NCI-H748 treated with DMSO at 0.1 percent for 48 hours (cell line): ENCODE measurements at places on chromosomes 4 and X.

- peak; percentile 4 for DNase-seq
Observed at GRCh38 chr4:87985097-87985886, 9.8 kb downstream of the SPP1 start.

- no peak for DNase-seq
Observed at GRCh38 chr4:40454816-40455215, 119.7 kb downstream of the CHRNA9 start.

DNA sequence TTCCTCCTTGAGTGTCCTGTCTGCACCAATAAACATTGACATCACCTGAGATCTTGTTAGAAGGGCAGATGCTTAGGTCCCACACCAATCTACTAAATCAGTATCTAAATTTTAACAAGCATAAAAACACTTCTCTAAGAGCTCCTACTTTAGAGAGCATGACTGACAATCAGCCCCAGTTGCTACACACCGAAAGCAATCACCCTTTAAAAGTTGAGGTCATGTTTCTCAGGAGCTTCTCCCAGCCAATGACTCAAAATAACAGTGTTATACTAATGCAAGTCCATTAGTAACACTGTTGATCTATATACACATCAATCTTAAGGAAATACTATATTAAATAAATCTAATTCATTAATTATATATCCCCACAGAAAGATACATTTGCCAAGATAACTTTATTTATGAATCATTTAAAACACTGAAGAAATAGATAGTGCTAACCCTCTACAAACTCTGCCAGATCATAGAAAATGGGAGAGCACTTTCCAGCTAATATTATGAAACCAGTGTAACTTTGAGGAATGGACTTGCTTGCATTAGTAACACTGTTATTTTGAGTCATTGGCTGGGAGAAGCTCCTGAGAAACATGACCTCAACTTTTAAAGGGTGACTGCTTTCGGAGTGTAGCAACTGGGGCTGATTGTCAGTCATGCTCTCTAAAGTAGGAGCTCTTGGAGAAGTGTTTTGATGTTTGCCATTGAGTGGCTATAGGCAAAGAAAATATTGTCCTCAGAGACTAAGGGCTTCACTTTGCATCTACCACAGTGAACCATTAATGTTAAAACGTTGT lies 109.8 kb upstream of the HDX start:
- no peak for DNase-seq

GRCh38 chrX:107787827-107788226 lies 10.3 kb downstream of the NCBP2L start:
- DNase-seq, result no peak

DNA sequence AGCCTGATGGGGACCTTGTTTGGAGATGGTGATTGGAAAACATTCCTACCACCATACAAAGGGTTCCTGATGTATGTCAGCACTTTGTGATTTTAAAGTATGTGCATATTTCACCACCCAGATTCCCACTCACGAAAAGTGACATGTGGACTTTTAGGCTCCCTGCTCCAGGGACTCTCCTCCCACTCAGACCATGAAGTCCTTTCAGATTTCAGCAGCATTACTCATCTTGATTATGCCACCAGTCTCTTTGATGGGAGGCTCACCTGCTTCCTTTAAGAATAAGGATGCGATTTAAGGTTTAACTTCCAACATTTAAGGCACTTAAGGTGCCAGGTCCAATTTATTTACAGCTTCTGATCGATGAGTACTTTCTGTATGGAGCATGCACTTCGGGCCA lies 204.4 kb downstream of the PPARGC1A start:
- DNase-seq, result no peak

DNA sequence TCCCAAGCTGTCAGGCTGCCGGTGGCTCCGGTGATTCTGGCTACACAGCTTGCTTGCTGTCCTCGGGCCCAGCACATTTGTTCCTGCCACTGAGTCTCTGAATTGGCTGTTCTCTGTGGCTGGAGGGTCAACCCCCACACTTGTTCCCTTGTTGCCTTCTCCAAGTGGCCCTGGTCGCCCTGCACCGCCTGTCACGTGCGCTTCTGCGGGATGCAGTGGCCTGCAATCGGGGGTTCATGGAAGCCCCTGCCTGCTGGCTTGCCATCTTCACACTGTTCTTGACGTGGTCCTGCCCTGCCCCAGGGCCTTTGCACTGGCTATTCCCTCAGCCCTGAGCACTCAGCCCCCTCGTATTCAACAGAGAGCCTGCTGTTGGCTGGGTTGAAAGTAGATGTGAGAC lies 8.1 kb downstream of the CLCN4 start:
- no peak for DNase-seq

- peak; percentile 87 for DNase-seq
Observed at GRCh38 chr4:165398570-165398969, 19.8 kb downstream of the CPE start.

DNA sequence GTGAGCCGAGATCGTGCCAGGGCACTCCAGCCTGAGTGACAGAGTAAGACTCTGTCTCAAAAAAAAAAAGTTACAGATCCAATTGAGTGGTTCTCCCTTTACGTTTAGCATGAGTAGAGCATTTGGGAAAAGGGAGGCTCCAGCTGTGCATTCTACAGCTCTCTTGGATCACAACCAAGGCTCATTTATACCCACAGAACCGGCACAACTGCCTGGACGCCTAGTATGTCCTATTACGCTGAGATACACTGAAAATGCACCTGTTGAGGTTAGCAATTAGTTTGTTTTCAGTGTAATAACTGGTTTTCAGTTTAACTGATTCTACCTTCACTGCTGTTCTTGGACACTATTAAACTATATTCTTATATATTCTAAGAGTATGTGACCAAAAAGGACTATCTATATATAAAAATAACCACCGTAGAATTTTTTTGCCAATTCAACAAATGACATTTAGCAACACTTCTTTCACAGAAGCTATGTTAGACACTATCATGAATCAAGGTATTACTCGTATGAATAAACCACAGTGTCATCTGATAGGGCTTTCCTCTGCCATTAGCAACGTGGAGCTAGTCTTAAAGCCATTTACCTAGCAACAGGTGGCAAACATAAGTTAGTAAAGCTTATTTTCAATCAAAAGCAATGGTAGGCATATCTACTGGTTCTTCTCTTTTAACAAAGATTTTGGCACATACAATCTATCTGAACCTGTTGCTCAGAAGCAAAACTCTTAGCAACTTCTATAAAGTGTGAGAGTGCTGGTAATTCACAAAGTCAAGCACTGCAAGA lies 3.6 kb downstream of the OTUD4 start:
- DNase-seq, result no peak

DNA sequence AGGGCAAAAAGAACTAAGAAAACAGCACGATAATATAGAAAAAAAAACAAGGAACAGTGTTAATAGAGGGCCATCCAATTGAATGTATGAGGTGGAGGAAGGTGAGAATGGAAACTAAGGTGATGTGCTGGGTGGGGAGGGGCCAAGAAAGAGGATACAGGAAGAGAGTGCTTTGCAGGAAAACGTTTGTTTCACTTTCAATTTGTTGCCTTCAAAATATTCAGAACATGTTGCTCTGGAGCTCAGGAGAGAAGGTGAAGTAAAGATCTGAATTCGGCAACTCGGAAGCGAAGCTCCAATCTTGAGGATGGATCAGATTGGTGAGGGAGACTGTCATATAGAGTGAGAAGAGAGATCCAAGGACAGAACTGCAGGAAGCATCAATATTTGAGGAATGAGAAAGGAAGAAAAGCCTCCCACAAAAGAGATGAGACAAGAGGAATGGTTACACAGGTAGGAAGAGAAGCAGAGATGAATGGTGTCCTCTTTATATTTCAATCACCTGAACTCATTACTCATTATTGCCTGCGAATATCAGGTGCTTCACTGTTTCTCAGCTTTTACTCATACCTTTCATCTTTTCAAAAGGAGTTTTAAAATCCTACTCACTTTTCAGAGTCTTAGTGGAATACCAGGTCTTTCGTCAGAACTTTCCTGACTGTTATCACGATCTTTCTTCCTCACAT lies 14.7 kb upstream of the SEC24D start:
- DNase-seq, result peak; percentile 8

DNA sequence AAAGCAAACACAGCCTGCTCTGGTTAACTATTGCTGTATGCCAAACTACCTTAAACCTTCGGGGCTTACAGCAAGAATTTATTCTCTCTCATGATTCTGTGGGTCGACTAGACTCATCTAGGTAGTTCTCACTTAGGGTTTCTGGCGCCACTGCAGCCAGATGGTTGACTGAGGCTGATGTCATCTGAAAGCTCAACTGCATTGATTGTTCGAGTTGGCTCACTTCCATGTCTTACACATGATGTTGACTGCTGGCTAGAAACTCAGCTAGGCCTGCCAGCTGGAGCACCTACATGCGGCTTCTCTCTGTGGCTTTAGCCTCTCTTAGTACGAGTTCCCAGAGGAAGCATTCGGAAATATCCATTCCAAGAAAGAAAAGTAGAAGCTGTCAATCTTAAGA lies 103.2 kb downstream of the SRPX start:
- DNase-seq, result no peak

DNA sequence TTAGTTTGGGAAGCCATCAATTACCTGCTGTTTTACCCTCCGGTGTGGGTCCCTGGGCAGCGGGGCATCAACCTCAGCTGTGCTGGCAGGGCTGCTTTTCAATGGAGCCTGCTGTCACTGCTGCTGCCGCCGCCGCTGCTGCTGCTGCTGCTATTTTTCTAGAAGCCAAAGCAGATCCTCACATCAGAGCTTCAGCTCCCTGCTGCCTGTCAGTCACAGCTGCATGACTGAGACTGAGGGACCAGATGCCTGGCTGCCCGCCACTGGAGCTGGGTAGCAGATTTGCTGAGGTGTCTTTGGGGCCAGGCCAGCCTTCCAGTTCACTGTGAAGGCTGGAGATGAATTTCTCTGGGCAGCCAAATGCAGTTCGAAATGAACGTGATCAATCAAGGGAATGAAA lies 200.3 kb upstream of the NHS start:
- no peak for DNase-seq

DNA sequence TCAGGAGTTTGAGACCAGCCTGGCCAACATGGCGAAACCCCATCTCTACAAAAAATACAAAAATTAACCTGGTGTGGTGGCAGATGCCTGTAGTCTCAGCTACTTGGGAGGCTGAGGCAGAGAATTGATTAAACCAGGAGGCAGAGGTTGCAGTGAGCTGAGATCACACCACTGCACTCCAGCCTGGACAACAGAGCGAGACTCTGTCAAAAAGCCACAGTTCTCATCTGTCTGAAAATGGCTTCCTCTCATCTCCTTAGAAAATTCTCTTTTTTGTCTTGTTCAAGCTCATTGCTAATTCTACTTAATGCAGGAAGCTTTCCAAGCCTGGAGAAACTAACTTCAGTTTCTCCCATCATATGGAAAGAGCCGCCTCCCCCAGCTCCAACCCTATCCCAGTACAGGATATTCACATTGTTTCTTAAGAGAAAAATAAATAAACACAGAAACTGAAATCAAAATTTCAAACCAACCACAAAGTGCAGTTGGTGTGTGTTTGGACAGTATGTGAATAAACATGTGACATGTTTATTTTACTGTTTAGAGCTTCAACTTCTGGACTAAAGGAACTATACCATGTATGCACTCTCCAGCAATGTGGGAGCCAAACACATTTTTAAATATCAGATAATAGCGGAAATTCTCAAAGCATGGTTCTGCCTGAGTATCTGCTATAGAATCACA lies 55.0 kb upstream of the GAB1 start:
- no peak for DNase-seq

DNA sequence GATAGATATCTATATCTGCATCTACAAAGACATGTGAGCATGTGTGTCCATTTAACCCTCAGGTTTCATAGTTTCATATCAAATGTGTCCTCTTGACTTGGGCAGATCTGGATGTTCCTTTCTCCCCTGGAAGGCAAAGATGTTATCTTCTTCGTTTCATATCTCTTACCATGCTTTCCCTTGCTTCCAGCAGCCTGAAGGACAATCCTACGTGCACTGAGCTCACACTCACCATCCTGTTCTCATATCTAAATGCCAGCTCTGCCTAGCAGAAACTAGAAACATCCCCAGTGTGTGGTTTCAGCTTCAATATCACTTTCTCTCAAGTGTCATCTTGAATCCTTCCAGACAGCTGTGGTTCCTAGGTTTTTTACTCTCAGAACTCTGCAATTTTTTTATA lies 66.2 kb downstream of the ZAR1 start:
- DNase-seq, result no peak

- DNase-seq, result no peak
Observed at GRCh38 chr4:16117164-16117563, 33.3 kb upstream of the PROM1 start.

DNA sequence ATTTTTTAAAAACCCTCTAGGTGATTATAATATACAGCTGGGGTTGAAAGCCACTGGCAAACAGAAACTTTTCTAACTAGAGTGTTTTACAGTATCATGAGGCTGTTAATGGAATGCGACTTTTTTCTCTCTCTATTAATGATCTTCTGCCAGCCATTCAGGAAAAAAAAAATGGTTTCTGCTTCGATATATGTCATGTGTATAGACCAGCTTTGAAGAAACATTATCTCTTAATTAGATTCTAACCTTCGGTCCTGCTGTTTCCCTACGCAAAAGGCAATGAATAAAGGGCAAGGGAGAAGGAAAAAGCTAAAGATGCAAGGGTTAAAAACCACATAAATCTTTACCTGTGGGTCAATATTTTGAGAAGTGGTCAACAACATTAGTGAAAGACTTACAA lies 1662.1 kb upstream of the TENM3 start:
- DNase-seq, result no peak

- DNase-seq, result no peak
Observed at GRCh38 chr4:94446386-94446785, 5.4 kb upstream of the PDLIM5 start.

DNA sequence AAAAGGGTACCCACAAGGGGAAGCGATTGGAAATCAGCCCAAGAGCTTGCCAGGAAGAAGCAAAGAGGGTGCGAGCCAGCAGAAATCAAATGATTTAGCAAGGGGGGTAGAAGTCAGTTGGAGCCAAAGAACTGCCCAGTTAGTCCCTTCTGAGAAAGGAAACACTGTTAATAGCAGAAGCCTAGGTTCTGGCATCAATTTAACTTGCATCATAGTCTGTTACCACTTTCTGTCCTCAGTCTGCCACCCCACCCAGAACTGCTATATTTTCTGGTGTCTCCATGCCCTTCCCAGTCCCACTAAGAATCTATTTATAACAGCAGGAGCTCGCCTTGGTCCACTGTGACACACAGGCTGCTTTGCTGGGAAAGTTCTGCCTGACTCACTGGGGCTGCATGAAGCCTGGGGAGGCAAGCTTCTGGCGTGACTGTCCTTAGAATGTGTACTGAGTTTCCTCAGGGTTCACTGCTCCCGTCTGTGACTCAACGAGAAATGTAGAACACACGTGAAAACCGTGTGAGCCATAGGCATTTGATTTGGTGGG lies 157.8 kb upstream of the TTC29 start:
- no peak for DNase-seq

GRCh38 chr4:124555959-124556358 lies 156.6 kb downstream of the ANKRD50 start:
- DNase-seq, result no peak

DNA sequence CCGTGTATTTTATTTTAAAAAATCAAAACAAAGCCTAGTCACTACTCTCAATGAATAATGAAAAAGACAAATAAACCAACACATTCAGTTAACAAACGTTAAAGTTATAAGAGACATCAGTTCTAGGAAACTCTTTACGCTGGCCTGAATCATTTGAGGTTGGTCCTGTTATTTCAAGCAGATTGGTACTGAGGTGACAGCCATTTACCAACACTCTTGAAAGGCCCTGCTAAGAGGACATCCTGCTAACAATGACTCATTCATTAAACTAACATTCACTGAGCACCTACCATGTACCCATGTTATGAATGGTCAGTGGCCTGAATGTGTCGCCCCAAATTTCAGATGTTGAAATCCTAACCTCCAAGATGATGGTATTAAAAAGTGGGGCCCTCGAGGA lies 57.1 kb upstream of the ADGRG2 start:
- DNase-seq, result no peak

GRCh38 chr4:124044867-124045266 lies 648.3 kb downstream of the SPRY1 start:
- DNase-seq, result no peak
